ENCODE measurements at places on chromosomes 11 and 22. TPM values are rescaled to one million over a fixed set of nuclear protein-coding genes. Genes with fewer than 3 reads are reported as not detected.

ART1 gene
- not detected for total RNA-seq

TSPAN18 gene
- 0.54 TPM for total RNA-seq

CALCB gene
- not detected for total RNA-seq

MS4A10 gene
- total RNA-seq: not detected

FGF19 gene
- total RNA-seq: not detected

DEPDC7 gene
- total RNA-seq: 1.9 TPM

BTBD18 gene
- total RNA-seq: not detected

All from hematopoietic multipotent progenitor cell (in vitro differentiated cells).